ENCODE measurements at places on chromosomes 7 and 10.
A peak's percentile ranks its signal among the peaks of the same experiment; 100 is the strongest.

- DNase-seq: no peak
Observed at GRCh38 chr10:7984896-7985295, 69.6 kb upstream of the GATA3 start.

- DNase-seq: no peak
Observed at GRCh38 chr7:3267966-3268690, 32.9 kb upstream of the SDK1 start.

DNA sequence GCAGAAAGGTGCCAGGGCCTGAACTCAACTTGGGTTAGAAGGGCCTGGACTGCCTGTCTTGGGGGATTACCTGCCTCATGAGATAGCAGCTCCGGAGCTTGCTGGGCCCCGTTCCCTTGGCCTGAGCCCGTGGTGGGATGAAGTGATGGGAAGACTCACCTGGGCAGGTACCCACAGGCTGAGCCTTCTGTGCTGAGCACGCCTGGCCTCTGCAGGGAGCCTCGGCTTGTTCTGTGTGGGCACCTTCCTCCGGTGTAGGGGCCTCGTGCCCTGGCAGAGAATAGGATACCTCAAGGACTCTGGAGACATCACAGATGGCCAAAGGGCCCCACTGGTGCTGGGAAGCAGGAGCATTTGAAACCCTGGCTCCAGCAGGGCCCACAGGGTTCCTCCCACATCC, 4.5 kb downstream of the ZNF467 start:
- no peak for DNase-seq

DNA sequence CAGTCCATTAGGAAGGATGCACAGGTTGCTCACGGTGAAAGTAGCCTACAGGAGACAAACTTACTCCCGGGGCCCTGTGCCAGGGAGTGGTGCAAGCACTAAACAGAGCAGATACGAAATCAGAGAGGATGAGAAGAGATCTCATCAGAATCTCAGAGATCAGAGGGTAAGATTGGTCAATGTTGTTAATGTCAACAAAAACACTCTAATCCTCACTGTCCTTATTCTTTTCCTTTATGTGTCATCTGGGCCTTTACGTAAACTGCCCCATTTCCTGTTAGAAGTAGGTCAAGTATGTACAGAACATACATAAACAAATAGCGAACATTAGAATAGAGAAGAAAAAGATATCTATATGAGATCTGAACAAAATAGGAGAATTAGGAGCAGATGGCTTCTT, 163.1 kb downstream of the PPP1R17 start:
- no peak for DNase-seq

GRCh38 chr10:93452143-93452542, 30.0 kb downstream of the MYOF start:
- DNase-seq: no peak

DNA sequence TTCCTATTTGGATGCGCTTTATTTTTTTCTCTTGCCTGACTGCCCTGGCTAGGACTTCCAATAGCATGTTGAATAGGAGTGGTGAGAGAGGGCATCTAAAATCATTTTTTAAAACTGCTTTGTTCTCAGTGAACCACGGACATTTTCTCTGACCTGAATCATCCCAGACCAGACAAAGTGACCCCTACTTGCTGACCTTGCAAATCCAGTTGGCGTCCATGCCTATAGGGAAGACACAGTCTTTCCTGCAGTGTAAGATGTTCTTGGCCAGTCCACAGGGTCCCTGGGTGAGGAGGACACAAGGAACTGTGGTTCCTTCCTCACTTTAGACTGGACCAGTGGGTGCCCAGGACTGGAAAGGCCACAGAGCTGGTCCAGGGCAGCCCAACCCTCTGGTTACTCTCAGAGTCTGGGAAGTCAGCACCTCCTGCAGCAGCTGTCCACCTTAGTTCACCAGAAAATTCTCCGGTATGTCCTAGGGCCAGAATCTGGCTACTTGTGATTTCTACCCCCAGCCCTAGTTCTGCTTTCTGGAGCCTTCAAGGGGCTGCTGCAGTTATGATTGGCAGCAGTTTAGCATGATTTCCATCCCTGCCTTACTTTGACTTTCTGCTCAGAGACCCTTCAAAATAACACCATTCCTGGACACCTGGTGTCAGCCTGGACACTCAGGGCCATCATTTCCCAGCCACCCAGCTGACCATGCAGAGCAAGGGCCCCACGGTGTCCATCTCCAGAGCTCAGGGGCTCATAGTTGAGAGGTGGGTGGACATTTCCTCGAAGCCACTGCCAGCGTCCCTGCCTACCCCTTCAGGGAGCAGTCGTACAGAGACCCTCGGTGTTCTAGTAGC, 19.3 kb downstream of the VIPR2 start:
- DNase-seq: no peak

- no peak for DNase-seq
Observed at GRCh38 chr10:73802276-73802991, 9.0 kb downstream of the NDST2 start.

DNA sequence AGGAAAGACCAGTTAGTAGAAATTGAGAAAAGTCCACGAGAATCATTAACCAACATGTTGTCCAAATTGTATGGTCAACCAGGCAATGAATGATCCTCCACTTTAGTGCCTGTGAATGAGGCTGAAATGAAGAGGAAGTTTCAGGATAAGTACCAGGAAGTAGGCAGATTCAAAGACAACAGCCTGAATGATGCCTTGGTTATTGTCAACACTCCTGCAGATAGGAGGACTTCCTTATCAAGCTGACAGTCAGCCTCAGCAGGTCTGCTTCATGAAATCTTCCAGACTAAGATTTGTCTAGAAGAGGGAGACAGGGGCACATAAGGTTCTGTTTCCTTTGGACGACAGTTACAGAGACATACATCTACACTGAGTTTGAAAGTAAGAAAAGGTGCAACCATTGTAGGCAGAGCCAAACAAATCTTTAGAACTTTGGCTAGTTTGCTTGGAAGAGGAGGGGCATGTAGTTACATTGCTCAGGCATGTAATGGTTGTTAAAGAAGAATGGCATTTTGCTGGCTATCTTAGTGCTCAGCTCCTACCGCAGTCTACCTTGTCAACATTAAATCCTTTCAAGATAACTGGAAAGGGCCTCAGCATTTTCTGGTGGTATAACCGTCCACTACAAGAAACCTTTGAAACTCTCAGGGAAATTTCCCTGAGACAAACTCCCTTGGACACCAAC, 81.4 kb downstream of the ABI1 start:
- DNase-seq: no peak

DNA sequence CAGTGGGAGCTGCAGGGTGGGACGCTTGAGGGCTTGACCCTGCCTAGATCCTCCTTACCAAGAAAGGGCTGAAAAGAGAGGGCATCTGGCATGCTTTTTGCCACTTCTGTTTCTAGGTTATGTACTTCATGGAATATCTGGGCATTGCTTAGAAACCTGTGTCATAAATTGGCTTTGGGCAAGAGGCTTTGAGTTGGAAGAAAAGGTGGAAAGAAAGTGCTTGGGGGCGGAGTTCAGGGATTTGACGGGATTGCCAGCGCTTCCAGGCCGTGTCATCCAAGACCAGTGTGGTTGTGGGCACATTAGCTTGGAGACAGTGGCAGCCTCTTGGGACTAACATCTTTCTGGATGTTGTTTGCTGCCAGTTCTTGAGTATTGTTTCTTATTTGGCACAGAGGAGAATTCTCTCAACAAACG, 825 bp downstream of the ZNF862 start:
- no peak for DNase-seq

GRCh38 chr7:22563621-22564241, 63.7 kb upstream of the STEAP1B start:
- peak; percentile 60 for DNase-seq

GRCh38 chr7:110507832-110508231, 583.1 kb upstream of the LRRN3 start:
- DNase-seq: no peak

DNA sequence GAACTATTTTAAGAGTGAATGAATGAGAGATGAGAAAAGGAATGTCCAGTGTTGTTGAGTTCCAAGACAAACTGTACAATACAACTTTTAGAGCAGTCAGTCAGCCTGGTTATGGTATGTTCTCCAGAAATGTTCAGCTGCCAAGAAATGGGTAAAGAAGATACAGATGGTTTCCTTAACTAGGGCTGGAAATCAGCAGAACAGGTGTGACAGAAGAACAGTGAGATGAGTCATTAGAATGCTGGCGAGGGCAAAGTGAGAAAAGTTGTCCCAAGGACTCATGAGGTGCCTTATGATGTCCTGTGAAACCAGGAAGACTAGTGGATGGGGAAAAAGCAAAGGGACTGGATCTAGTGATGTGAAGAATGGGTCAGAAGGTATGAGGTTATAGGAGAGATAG, 20.8 kb upstream of the SEPTIN7 start:
- no peak for DNase-seq

DNA sequence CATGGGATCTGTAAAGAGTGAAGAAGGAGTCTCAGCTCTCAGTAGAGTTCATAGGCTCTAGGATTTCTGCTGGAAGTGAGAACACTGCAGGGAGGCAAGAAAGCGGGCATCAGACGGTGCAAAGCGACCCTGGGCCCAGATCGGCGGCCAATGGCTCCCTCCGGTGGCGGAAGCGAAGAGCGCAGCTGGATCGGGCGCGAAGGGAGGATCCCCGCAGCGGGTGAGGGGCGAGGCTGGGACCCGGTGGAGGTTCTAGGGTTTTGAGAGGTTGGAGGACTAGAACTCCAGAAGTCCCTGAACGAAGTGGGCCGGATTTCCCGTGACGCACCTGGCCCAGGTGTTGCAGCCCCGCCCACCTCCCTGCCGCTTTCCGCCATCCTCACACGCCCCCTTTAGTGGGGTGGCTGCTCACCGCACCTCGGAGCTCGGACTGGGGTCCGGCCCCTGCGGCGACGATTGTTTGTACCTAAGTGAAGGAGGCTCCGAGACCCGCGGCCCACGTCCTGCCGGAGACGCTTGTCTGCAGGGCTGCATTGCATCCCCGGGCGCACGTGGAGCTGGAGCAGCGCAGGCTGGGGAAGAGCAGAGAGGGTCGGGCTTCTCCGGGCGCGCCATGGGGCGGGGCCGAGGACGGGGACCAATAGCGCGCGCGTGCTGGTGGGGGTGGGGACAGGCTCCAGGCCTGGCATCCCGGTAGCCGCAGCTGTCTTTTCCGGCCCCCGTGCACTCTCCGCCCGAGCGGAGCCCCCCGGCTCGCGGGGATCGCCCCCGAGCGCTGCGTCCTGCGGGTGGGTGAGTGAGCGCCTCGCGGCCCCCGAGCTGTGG, at the start of gene SLC12A9:
Gene SLC12A9 (plus strand): TSS at position 666 of the 825 bp plus-strand sequence. CDS start 1,485 bp downstream, outside the sequence.
- DNase-seq: peak; percentile 81

- DNase-seq: no peak
Observed at GRCh38 chr10:129426606-129427005, 40.4 kb upstream of the MGMT start.

- no peak for DNase-seq
Observed at GRCh38 chr7:12796397-12797127, 109.1 kb downstream of the ARL4A start.

All from stimulated activated effector memory CD8-positive, alpha-beta T cell treated with anti-CD3 and anti-CD28 coated beads, Interleukin-12 subunit alpha, Interleukin-12 subunit beta, amount 100 ng/mL, for 72 hours (primary cell).